ENCODE measurements at places on chromosomes 11 and 22.
A peak's percentile ranks its signal among the peaks of the same experiment; 100 is the strongest.

GRCh38 chr11:80898910-80899309 is 1458.1 kb upstream of the TENM4 start:
- DNase-seq: no peak

- DNase-seq: peak; percentile 80
These were observed 14.3 kb upstream of the ANKK1 start for GRCh38 chr11:113373306-113373705.

DNA sequence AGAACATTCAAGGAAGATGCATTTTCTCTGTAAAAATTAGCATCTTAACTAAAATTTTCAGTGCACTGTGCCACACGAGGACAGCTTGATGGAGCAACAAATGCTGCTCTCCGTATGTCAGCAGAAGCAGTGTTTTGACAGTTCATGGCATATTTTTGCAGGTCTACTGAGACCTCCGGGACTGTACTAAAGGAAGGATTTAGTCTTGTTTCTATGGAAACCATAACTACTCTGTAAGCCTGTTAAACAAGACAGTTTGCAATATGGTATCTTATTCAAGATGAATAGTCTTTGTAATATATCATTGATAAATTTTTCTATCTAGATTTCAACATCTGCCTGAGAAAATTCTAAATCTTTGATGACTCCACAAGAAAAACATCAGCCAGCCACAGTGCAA is 184.0 kb upstream of the GUCY1A2 start:
- no peak for DNase-seq

DNA sequence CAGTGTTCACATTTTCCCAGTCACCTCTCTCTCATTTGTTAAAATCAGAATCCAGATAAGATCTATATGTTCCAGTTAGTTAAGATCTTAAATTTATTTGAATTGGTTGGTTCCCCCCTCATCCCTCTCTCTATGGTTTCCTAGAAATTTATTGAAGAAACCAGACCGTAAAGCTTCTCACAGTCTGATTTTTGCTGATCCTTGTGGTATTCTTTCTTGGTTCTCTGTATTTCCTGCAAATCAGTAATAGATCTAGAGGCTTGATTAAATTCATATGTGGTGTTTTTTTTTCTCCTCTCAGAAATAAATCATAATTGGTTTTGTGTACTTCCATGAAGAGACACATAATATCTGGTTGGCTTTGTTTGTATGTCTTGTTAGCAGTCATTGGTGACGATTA is 147.5 kb downstream of the TMEM135 start:
- no peak for DNase-seq

- DNase-seq: no peak
These were observed 55.2 kb upstream of the ZBED5 start for GRCh38 chr11:10913075-10913474.

DNA sequence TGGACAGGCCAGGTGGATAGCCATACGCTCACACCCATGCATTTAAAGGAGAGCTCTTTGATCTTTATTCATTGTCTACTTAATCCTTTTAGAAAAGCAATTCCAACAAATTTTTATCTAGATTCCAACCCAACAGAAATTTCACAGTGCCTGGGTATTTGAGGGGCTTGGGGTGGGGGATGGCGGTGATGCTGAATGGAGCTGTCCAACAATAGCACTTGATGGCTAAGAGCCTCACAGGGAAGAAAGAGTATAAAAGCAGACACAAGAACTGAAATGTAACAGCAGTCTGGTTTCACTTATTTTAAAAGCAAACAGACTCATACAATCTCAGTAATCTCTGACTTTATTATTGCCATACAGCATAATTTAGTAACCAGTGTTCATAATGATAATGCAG is 101.8 kb upstream of the SORL1-AS1 start:
- no peak for DNase-seq

- DNase-seq: peak; percentile 15
These were observed 108.7 kb upstream of the CD82 start for GRCh38 chr11:44456544-44457300.

- no peak for DNase-seq
These were observed 441.0 kb downstream of the NELL1 start for GRCh38 chr11:21110415-21110814.

GRCh38 chr22:37310815-37311595 is 28.7 kb downstream of the CYTH4 start:
- no peak for DNase-seq

DNA sequence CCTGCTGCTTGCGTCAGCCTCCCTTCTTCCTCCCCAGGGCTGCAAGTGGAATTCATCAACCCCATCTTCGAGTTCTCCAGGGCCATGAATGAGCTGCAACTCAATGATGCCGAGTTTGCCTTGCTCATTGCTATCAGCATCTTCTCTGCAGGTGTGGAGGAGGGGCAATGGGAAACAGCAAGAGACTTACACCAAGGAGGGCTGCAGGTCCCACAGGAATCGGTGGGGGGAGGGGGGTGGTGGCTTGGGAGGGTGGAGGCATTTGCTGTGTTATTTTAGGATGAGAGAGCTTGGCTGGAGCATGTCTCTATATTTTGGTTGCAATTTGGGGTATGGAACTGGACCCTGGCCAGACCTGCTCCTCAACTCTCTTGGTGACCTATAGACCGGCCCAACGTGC is 2.1 kb upstream of the MADD start:
- DNase-seq: no peak

- no peak for DNase-seq
These were observed 342.6 kb downstream of the SOX6 start for GRCh38 chr11:16013649-16014275.

DNA sequence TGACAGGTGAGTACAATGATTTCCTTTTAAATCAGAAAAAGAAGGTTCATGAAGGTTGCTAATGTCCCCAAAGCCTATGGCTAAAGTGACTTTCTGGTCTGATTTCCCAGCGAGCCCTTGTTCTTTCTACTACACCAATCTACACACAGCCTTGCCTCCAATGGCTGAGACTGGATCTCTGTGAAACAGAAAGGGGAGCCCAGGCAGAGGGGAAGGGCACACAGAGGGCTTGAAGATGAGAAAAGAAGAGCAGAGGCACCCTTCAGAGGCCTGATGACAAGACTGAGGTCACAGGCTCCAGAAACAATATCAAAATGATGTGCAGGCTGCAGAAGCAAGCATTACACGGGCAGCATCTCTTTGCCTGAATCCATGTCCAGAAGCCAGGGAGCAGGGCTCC is 1.5 kb downstream of the SYN3 start:
- no peak for DNase-seq

- DNase-seq: peak; percentile 47
These were observed 6.1 kb upstream of the STIM1 start for GRCh38 chr11:3849297-3849874.

- no peak for DNase-seq
These were observed 285.9 kb downstream of the TBC1D22A start for GRCh38 chr22:47048123-47049077.

DNA sequence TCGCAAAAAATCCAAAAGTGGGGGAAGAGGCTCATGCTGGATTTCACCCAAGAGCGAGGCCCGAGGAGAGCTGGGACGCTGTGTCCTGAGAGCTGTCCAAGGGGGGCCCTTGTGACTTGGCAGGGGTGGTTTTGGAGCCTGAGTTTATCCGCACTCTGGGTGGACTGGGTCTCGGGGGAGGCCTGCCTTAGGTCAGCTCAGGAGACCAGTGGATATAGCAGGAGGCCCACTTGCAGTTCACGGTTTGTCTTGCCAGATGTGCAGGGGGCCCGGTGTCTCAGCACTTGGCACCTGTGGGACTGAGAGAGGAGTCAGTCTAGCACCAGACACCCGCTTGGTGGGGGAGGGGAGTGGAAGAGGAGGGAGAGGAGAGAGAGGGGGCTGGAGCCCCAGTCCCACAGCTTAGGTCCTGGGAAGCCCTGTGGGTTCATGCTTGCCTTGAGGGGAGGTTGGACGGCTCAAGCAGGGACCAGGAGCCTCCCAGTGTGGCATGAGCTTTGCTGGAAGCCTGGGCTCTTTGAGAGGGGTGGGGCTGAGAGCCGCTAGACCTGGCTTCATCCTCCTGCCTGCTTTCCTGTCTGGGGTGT is 33.4 kb downstream of the PARVB start:
- DNase-seq: no peak

- no peak for DNase-seq
These were observed 44.7 kb downstream of the REXO2 start for GRCh38 chr11:114483929-114484328.

- DNase-seq: peak; percentile 93
These were observed 68.8 kb downstream of the SNX19 start for GRCh38 chr11:130847517-130847916.

- no peak for DNase-seq
These were observed 109.2 kb downstream of the TSPAN18 start for GRCh38 chr11:44835938-44836337.

DNA sequence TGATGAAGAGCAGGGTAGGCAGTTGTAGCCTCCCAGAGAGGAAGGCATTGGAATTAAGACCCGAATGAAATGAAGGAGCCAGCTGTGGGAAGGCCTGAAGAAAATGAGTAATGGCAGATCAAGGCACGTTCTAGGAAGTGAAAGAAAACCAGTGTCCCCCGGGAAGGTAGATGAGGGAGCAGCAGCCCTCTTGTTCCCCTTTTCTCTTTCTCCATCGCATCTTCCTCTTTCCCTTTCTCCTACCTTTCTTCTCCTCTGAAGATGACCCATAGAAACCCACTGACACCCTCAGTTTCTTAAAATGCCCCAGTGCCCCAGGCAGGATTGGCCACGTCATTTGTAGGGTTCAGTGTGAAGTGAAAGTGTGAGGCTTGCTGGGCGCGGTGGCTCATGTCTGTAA is 172.6 kb upstream of the SEZ6L start:
- DNase-seq: no peak

DNA sequence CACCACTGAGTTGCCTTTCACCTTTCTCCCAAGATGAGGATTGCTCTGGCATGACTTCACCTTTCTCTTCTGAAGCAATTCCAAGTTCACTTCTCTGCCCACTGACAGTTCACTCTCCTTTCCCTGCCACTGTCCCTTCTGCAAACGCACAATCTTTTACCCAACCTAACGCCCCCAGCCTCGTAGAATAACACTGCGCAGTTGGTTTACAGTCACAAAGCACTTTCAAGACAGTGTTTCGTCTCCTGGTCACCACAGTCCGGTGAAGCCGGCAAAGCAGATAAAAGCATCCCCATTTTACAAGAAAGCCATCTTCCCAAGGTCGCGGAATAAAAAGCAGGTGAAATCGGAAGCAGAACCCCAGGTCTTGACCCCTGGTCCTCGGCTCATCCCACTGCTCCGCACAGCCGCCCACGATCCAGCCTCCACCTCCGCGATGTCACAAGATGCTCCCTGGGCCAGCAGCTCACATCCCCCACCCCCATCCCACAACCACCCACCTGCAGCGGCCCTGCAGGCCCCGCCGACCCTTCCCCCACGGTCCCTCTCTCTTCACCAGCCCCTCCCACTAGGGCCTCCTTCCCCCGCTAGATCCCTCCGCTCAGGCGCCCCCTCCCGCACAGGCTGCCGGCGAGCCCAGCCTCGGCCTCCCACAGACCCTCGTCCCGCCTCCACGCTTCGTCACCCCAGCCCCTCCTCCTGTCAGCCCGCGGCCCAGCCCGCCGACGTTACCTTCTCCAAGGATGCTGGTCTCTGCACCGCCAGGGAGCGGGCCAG is 585 bp downstream of the PI4KA start:
- DNase-seq: peak; percentile 79

DNA sequence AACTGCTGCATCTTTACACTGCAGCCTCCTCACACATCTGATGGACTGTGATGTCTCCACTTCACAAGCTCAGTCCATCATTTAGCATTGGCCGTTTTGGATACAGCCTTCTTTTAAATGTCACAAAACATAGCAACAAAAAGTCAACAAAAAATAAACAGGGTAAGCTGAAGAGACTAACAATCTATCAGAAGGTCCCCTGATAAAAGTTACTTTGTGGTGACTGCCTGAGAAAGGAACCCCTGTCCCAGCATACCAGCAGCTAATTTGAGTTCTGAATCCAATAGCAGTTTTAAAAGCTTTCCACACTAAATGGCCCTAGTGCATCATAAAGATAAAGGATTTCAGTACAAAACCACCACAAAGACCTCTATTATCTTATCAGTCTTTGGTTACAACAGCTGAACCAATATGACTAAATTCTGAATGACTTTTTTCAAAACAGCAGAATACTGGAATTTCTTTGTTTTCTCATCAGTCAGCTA is 162.4 kb downstream of the SOX6 start:
- DNase-seq: peak; percentile 39

DNA sequence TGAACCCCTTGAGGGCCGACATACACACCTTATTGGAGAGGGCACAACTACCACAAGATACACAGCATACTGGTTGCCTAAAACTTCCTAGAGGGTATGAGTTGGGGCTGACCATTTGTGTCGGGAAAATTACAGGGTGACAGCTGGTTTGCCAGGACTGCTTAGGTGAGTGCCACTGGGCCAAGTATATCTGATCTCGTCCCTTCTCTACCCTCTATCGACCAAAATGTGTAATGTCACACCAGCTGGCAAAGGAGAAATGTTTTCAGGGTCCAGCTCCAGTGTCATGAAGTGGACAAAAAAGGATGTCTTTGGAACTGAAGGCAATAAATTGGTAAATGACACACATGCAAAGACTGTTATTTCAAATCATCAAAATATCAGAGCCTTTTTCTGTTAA is 126.1 kb downstream of the PGR start:
- peak; percentile 21 for DNase-seq

DNA sequence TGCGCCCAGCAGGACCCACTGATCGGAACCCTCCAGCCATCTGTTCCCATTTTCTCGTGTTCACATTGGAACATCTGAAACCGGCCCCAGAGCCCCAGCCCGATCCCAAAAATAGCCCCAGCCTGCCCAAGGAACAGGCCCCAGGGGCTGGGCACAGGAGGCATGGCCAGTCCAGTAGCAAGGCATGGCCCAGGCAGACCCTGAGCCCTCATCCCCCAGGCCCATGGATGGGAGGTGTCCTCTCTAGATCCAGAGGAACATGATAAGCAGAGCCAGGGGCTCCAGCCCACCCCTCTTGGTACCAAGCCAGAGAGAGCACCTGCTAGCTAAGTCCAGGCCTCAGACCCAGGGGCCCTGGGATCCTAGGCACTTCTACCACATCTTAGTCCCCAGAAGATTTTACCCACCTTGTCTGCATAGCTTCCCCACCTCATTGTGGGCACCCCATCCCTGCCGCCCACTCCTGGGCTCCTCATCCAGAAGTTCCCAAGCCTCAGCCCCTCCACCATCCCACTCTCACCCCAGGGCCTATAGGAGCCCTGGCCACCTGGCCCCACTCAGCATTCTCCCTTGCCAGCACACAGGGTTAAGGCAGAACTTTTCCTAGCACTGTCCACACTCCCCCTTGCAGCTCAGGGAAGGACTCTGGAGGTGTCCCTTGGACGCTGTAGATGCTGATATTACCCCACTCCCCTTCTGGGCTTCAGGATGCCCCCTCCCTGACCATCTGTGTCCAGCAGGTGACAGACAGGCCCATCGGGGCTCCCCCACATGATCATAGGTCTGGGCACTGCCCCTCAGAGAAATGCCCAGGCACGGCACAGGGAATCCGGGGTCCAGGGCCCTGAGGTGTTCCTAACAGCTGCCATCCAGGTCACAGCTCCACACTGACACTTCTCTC is 9.5 kb downstream of the BCL9L start:
- no peak for DNase-seq

GRCh38 chr11:16784666-16785065 is 46.2 kb downstream of the C11orf58 start:
- no peak for DNase-seq
